ENCODE measurements at places on chromosomes 5 and 9.
A peak's percentile ranks its signal among the peaks of the same experiment; 100 is the strongest.

- no peak for DNase-seq
Observed at GRCh38 chr5:151038801-151039238, 18.4 kb downstream of the GPX3 start.

DNA sequence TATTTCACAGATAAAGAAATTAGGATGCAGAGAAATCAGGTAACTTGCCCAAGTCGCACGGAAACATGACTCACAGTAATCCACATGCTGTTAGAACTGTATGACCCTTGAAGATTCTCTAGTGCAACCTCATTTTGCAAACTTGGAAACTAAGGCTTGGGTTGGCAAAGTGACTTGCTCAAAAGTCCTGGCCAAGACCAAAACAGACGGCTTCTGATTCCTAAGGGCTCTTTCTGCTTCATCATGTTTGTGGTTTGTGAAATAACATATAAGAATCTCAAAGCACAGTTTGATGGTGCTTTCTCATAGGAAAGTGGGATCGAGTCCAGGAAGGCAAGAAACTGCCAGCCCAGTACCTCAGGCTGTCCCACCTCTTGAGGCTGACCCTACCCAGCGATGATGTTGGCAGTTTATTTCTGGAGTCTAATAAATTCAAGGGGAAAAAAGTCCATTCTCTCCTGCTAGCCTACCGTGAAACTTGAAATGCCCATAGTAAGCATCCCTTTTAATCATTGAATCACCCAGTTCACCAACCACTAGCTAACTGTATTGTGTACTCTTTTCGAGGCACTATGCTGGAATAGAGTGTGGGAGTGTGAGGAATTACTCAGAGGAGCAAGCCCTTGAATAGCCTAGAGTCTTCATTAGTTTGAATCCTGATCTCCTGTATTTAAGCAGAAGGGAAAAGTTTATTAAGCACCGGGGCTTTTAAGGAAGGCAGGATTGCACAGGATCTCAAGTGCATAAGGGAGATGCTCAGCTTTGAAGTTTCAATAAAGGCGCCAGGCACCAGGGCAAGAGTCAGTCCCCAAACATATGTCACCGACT is 14.1 kb downstream of the CAPSL start:
- DNase-seq = no peak

- peak; percentile 30 for DNase-seq
Observed at GRCh38 chr5:37738057-37738691, 101.7 kb downstream of the GDNF start.

GRCh38 chr5:137609127-137609526 is 110.0 kb upstream of the SPOCK1 start:
- DNase-seq = no peak

- no peak for DNase-seq
Observed at GRCh38 chr9:80134487-80134886, 562.7 kb downstream of the TLE4 start.

- DNase-seq = no peak
Observed at GRCh38 chr5:90233476-90233875, 176.1 kb downstream of the CETN3 start.

DNA sequence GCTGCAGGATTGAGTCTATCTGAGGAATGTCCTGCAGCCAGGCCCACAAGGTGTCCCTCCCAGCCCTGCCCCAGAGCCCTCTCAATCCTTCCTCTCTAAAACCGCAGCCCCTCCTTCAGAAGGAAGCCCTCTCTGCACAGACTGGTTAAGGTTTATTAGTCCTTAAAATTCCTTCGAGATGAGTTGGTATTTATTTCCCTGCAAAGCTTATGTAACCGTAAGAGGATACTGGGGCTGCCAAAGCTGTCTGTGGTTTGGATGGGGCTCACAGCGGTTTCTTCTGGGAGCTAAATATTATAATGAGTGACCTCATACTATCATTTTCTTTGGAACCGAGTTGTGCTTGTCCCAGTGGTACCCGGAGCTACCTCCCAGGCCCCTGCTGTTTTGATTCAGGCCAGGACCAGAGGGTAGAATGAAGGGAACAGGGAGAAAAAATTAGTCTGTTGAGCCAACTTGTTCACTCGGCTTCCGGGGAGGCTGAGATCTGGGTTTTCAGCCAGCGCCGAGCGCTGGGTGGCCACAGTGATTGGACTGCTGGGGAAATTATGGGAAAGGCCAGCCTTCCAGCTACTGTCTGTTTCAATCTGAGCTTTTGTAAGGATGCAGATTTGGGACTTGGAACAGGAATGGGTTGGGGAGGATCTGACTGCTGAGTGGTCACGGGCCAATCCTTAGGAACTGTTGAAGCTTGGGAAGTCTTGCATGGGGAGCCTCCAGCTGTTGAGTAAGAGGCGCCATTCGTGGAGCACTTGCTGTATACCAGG is 107.5 kb downstream of the NDFIP1 start:
- DNase-seq = peak; percentile 75

Measured in keratinocyte (primary cell).